ENCODE measurements at places on chromosomes 2 and 18.

DNA sequence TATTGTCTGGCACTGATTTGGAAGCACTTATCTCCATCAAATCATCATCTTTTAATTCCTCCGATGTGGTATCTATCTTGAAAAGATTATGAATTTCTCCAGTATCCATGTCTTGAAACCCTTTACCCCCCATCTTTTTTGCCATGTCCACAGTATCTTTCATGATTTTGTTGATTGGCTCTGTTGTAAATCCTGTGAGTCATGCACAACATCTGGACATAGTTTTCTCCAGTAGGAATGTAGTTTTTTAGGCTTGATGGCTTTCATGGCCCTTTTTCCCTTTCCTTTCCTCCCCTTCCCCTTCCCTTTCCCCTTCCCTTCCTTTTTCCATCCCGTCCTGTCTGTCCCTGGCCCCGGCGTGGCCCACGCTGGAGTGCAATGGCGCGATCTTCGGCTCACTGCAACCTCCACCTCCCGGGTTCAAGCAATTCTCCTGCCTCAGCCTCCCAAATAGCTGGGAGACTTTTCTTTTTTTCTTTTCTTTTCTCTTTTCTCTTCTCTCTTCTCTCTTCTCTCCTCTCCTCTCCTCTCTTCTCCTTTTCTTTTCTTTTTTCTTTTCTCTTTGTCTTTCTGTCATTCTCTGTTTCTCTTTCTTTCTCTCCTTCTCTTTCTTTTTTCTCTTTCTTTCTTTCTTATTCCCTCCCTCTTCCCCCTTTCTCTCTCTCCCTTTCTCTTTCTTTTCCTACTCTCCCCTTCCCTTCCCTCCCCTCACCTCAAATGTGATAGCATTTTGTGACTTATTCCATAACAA, 18.4 kb upstream of the ZNF638 start:
- no peak for DNase-seq

DNA sequence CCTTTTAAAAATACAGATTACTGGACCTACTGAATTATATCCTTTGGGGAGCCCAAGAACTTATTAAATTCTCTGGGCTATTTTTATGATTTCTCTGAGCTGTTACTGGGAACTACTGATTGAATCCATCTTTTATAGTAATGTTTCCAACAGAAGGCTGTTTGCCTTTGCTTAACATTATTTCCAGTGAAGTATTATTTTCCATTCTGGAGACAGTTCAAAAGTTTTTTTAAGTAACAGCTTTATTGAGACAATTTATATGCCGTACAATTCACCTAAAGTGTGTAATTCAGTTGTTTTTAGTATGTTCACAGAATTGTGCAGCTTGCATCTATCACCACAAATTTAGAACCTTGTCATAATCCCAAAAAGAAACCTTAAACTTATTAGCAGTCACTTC, 100.6 kb downstream of the BABAM2 start:
- DNase-seq, result no peak

DNA sequence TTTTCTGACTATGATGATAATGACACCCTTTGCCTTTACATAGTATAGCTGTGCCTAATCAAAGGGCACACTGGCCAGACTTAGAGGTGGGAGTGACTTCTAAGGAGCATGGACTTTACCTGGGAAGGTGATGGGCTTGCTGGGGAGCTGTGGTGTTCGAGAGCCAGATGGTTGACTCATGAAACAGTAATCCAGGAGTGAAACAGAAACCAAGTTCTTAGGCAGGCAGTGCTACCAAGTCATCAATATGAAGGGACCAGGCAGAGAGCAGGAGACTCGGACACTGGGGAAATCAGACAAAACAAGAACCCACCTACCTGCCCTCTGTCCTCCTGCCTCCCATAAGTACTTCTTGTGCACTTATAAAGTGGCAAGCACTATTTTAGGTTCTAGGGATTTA, 430.4 kb downstream of the DLGAP1 start:
- no peak for DNase-seq

GRCh38 chr2:160425434-160426151, 68.0 kb downstream of the RBMS1 start:
- peak; percentile 46 for DNase-seq

GRCh38 chr18:26813043-26813442, 52.5 kb downstream of the AQP4 start:
- peak; percentile 3 for DNase-seq

- DNase-seq, result peak; percentile 99
Observed at GRCh38 chr2:65382776-65383357, 49.5 kb downstream of the SPRED2 start.

DNA sequence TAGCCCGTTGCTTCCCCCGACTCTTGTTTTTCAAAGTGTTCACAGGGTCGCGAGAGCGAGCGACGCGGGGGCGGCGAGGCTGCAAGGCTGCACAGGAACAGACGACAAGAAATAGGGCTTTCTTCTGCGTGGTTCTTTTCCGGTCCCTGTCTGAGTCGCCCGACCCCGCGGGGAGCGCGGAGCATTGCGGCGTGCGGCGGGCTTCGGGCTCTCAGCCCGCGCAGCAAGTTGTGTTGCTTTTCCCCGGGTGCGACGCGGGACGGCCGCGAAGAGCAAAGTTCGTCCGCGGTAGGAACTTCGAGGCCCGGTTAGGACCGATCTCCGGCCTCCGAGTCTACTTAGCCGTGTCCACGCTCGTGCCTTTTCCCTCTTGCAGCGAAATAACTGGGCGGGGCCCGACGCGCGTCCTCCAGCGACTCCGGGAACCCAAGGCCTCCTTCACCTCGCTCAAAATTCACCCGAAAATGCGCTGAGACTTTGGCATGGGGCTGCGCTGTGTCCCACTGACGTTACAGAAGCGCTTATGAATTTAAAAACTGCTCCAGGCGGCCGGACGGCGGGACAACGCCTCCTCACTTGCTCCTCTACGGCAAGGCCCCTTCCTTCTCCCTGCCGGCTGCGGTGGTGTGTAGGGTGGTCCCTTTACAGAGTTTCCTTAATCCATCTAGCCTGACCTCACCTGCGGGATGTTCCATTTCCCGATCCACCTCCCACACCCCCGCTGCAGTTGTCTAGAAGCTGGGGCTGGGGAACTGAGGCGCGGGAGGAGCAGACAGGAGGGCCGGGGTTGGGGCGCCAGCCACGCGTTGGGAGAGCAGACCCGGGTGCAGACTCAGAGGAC, 1.5 kb upstream of the BCL2L11 start:
- DNase-seq, result no peak

GRCh38 chr2:239747274-239747673, 277.9 kb downstream of the NDUFA10 start:
- no peak for DNase-seq
